ENCODE measurements at places on chromosomes 7 and 10. TPM values are rescaled to one million over a fixed set of nuclear protein-coding genes. Genes with fewer than 3 reads are reported as not detected.

The CYP2C8 gene
- not detected for total RNA-seq

The SPDYE9 gene
- total RNA-seq, result 0.54 TPM

The ODAD2 gene
- 0.82 TPM for total RNA-seq

The CDH23 gene
- under 0.01 TPM for total RNA-seq

The KLF14 gene
- total RNA-seq, result not detected

The LRIT1 gene
- not detected for total RNA-seq

The MYL10 gene
- not detected for total RNA-seq
